ENCODE measurements at places on chromosomes 4 and X.

DNA sequence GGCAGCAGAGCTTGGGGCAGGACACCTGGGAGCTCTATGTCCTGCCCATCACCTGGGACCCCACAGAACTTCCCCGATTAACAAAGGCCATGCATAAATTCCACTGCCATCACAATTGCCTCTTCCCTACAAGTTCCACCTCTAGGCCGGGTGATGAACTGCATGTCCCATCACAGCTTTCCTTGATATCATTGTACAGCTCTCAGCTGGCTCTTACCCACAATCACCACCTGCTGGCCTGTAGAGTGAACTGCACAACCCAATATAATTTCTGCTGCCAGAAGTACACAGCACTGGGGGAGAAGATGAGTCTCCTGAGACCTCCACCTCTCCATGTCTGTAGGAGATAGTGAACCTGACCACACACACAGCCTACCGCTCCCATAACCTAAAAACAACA is 285.0 kb upstream of the AADAT start:
- DNase-seq, result no peak

DNA sequence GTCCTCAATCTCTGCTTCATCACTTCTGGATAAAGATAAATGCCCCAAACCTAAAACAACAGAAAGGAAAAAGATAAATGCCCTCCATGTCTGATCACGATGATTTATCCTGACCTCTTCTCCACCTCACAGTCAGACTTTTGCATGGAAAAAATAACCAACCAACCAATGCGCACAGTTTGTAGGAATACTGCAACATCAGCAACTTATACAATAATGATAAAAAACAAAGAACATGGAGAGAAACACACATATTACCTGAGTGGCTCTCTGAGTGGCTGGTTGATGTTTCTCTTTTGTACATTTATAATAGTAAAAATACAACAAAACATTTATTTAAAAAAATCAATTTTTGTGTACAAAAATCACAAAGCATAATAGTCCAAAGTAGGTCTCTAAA is 93.0 kb upstream of the PUDP start:
- DNase-seq, result no peak

DNA sequence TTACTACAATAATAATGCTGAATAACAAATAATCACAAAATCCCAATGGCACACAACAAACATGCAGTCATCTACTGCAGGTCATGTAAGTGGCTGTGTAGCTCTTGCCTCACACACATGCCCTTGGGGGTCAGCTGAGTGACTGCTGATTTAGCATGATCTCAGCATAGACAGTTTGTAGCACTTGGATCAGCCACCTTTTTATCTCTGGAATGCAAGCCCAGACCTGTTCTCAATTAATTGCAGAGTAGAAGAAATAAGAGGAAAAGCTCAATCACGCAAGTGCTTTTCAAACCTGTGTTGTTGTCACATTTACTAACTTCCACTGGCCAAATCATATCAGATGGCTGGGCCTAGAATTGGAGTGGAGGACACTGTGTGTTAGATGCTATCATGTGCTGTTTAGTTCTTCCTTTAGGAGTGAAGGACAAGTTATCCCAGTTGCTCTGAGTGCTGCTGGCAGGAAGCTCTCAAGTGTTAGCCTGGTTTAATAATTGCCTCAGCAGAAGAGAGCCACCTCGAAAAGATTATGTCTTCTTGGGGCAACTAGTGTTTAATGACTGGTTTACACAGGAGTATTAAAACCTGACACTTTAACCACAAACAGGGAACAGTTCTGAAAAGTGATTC is 128.3 kb upstream of the EPHA5 start:
- no peak for DNase-seq

GRCh38 chr4:179110816-179111215 is 1668.6 kb upstream of the AGA start:
- DNase-seq, result no peak

DNA sequence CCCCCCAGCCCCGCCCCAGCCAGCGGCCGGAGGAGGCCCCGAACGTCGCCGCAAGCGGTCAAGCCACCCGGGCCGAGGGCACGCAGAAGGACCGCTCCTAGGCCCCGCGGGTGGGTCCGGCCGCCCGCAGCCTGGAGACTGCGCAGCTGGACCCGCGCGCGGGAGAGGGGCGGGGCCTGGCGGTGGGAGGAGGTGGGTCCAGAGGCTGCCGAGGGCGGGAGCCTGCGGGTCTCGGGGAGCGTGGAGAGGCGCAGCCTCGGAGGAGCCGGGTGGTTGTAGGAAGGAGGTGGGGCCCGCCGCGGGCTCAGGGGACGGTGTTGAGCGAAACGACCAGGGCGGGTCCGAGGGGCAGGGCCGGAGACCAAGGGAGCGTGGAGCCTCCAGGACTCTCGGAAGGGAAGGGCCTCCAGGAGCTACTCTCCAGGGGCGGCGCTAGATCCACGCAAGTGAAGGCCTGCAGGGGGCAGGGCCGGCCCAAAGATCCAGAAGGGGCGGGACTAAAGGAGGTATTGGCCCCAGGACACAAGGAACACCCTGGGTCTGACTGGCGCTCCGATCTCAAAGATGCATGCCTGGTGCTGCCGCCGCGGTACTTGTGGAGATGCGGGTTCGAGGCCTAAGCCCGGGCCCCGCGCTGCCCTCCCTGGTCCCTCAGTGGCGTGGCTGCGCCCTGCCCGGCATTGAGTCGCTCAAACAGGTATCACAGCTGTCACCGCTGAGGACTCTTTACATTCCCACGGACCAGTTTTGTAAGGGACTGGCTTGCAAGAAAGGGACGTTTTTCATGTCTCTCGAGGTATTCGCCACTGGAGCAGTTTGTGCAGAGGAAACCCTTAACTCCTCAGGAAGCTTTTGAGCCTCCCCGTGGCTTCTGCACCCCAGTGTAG is 5.9 kb downstream of the TIMM17B start:
- DNase-seq, result peak; percentile 79

DNA sequence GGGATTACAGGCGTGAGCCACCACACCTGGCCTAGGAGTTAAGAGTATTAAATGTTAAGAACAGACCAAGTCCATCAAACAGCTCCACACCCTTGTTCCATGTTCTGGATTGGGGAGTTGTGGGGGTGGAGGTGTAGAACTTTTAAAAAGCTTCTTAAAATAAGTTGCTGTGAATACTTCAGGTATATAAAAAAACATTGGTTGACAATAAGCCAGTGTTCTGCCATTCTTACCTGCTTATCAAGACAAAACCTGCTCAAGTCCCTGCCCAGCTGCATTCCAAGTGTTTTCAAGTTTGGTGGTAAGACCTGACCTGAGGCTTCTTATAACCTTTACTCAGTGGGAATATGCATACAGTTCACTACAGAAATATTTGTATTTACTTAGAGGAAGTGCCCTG is 6.4 kb downstream of the RBM3 start:
- DNase-seq, result no peak

DNA sequence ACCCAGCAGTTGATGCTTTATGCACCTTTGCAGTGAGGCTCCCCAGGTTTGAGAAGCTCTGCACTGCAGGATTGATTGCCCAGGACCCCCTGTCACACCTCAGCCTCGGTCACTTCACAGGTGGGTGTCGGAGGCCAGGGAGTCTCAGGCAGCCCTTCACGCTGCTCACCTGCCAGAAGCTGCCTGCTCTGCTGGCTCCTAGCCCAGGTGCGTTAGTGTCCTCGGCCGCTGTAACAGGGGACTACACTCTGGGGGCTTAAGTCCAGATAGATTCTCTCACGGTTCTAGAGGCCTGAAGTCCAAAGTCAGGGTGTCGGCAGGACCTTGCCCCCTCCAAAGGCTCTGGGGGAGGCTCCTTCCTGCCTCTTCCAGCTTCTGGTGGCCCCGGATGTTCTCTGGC is 79.9 kb downstream of the CPZ start:
- no peak for DNase-seq

- DNase-seq, result no peak
Measured at GRCh38 chr4:109972786-109973528, 60.3 kb downstream of the EGF start.

GRCh38 chr4:174088795-174089194 is 194.7 kb downstream of the FBXO8 start:
- DNase-seq, result no peak

- DNase-seq, result no peak
Measured at GRCh38 chr4:175823015-175823742, 11.1 kb upstream of the GPM6A start.

GRCh38 chr4:56703378-56703777 is 22.3 kb upstream of the HOPX start:
- no peak for DNase-seq

DNA sequence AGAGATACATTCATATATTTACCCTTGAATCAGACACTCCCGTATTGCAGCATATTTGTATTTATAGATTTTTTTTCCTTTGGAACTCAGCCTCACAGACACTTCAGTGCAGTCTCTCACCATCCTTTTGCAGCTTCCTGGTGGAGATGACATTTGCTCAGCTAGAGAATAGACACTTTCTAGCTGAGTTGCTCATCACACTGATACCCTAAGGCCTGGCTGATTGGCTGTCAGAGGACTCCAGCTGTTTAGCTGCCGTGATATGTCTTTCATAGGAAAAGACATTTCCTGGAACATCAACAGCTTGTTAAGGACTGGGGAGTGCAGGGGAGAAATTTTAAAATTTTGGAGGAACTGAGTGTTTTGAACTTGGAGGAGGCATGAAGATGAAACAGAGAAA is 429.6 kb downstream of the SMARCA1 start:
- DNase-seq, result no peak

DNA sequence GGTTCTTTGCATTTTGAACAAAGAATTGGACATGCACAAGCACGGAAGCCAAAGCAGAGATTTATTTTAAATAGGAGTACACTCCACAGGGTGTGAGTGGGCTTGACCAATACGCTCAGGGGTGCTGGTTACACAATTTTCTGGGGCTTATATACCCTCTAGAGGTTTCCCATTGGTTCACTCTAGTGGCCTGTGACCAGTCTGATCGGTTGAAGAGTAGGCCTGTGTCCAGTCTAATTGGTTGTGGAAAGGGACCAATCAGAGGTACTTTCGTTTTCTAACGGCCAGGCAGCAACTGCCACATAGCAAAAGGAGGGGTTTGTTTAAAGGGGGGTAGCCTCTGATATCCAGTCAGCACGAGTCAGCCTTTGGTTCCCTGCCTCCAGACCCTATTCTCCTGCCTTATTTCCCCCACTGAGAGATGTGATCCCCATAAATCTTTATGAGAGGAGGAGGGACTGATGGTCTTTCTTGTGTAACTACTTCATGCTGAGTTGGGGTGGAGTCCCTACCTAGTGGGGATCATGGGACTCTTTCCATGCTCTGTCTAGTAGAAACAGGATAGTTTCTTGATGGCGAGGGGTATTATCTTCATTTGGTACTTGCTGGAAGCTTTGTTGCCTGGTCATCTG is 11.3 kb upstream of the AREG start:
- no peak for DNase-seq

DNA sequence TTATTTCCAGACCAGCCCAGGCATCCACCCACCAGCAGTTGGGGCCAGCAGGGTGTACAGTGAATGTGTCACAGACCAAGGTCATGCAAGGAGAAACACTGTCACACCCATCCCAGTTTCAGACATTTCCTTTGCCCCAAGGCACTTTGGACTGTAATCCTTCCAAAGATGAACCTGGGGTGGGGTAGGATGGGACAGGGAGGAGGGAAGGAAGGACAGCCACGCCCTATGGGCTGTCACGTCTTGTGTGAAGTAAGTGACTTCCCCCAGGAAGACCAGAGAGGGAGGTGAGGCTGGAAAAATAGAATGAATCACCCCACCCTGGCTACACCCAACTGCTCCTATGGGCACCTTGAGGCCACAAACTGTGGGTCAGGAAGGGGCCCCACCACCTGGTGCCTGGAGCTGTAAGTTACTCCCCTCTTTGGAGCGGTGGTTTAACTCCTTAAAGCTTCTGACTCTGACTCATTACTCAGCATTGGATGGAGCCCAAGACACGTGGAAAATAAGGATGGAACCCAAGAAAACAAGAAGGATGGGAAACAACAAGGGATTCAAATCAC is 349.9 kb upstream of the KLF3 start:
- no peak for DNase-seq

- DNase-seq, result no peak
Measured at GRCh38 chr4:188971125-188971524, 831.9 kb downstream of the TRIML1 start.

GRCh38 chr4:144350706-144351105 is 210.2 kb upstream of the GYPA start:
- DNase-seq, result no peak

GRCh38 chr4:11632025-11632424 is 203.3 kb upstream of the HS3ST1 start:
- no peak for DNase-seq

GRCh38 chr4:184887947-184888346 is 62.2 kb upstream of the ACSL1 start:
- DNase-seq, result no peak

- no peak for DNase-seq
Measured at GRCh38 chrX:13380211-13380610, 60.4 kb upstream of the ATXN3L start.

DNA sequence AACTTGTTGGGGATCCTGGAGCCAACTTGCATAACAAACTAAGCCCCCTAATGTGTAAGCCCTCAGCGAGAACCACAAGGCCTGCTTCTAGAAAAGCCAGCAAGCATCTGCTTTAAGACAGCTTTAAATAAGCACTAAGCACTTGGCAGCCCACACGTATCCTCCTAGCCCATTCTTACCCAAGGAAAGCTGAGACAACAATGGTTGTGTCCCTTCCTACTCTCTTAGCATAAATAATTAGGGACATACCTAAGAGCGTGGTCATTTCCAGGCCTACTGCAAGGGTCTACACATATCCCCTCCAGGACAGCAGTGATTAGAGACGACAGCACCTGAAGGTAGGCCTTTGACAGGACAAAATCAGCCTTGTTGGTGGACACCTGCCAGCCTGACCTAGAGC is 322.8 kb upstream of the PPARGC1A start:
- DNase-seq, result no peak

DNA sequence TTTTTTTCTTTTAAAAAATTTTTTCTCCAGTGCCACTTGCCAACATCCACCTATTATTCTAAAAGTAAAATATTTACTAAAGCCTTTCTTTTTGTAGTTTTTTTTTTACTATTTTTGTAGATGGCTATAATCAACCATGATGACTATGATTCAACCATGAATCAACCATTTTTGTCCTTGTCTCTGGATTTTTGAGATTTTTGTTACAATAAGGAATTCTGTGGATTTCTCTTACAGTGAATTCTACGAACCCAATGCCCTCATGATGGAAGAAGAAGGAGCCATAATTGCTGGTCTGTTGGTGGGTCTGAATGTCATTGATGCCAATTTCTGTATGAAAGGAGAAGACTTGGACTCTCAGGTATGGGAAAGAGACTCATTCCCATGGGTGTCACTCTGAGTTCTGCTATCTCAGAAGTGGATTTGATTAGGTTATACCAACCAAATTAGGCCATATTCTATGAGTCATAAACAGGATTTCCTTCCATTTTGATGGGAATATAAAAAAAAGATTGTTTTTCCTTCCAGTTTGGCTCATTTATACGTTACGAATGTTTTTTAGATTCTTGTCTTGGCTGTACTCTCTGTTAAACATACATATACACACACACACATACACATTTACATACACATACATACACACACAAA is 46.7 kb downstream of the RUFY3 start:
- DNase-seq, result no peak

DNA sequence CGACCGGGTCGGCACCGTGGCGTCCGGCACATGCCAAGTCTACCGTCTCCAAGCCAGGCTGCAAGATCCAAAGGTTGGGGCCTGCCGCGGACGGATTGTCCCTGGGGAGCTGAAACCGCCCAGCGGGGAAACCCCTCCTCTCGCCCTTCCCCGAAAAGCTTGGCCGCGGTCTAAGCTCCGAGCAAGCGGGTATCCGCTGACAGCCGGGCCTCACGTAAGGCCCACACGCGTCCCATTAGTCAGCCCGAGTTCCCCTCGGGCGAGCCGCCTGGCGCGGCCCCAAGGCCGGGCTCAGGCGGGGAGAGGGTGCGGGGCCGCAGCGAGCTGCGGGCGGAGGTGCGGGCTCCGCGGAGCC is 6.8 kb upstream of the BCOR start:
- no peak for DNase-seq

GRCh38 chr4:56134266-56134665 is 185.5 kb downstream of the CEP135 start:
- DNase-seq, result no peak

All from CD4-positive, alpha-beta memory T cell (primary cell).